Uterus (tissue), 4 donors: ENCODE measurements at places on chromosomes 3 and 15. TPM values are rescaled to one million over a fixed set of nuclear protein-coding genes. Genes with fewer than 3 reads are reported as not detected.

Gene GABRB3
- total RNA-seq = 6.2 TPM

GRCh38 chr3:14274999-14275961, 96.7 kb downstream of the LSM3 start:
- no peak overlapping the region for H3K4me3 ChIP-seq
- no peak for DNase-seq
- H3K4me1 ChIP-seq = no peaks in the 10 kb centered on the region
- no peak overlapping the region for H3K27ac ChIP-seq

Gene ANKRD34C
- not detected for total RNA-seq

Gene ARHGEF26
- total RNA-seq = 17.0 TPM

Gene IGF2BP2
- 65.6 TPM for total RNA-seq

DNA sequence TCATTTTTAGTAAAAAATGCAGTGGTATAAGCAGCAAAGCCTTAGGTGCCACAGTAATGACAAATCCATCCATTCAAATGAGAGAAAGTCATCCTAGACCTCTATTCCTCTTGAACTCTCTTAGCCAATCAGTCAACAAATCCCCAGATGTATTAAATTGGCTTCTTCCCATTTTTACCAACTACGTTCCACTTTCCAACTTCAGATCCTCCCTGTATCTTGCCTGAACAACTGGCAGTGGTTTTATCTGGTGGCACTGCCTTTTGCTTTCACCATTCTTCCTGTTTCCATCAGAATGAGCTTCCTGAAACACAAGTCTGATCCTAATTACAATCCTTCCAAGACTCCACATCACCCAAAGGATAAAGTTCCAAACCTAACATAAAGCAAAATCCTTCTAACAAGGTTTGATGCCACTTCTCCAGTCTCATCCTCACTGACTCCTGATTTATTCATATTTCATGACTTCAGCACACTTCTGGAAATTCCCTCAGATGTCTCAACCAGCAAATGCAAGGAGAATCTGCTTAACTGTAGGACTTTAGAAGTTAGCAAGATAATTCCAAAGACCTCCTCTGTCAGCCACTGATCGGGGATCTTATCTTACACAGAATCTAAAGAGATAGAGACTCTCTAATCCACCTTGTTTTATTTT, 69.8 kb upstream of the SLC4A7 start:
- no peak overlapping the region for H3K4me3 ChIP-seq
- no peak overlapping the region for H3K27ac ChIP-seq
- H3K4me1 ChIP-seq = no peaks in the 10 kb centered on the region
- H3K36me3 ChIP-seq = no peaks in the 10 kb centered on the region

DNA sequence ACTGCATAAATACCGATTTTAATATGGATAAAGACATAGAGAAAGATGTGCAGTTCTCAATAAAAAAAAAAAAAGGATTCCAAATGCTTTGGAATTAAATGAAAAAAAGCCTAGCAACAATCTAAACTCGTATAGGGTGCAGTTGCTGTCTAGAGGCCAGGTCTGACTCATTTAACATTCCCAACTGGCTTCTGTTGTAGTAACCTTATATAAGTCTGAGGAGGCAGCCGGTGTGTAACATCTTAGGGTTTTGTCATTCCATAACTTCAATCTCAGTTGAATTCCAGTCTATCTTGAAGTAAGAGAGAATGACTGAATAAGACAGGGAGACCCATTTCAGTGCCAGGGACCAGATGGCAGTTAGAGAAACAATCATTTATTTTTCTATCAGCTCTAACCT, 6.5 kb downstream of the PDCD10 start:
- no peak overlapping the region for H3K27ac ChIP-seq
- no peak overlapping the region for H3K4me3 ChIP-seq
- H3K27me3 ChIP-seq = no peaks in the 10 kb centered on the region
- DNase-seq = no peak
- no peaks in the 10 kb centered on the region for H3K36me3 ChIP-seq

DNA sequence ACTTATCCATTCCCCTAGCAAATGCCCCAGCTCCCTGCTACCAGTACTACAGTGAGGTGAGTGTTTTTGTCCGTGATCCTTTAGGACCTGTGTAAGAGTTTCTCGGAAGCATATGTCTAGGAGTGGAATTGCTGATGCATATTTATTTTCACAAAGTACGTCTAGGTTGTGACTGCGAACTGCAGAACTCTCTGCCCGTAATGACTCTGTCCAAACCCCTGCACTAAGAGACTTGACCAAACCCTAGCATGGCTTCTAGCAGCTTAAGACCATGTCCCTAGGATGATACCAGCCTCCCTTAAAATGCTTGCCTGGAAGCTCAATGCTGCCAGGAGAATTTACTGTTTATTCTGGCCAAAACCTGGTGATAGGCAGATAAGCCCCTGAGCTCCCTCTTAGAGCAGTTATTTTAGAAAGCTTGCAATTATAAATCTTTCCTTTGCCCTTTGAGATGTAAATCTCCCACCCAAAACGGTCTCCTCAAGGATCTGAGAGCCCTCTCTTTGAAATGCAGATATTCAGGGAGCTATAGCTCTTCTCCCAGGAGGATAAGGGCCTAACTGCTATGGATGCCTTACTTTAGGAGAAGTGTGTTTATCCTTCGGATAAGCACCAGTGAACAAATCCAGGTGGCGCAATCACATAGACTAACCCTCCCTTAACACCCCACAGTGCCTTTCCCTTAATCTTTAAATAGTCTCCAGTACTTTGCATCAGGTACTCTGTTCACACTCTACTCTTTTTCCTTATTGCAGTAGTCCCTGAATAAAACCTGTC, 14.7 kb upstream of the CA12 start:
- H3K27me3 ChIP-seq = no peaks in the 10 kb centered on the region
- H3K27ac ChIP-seq = no peak overlapping the region
- no peaks in the 10 kb centered on the region for H3K4me1 ChIP-seq
- DNase-seq = no peak
- H3K36me3 ChIP-seq = no peaks in the 10 kb centered on the region
- no peak overlapping the region for H3K4me3 ChIP-seq

DNA sequence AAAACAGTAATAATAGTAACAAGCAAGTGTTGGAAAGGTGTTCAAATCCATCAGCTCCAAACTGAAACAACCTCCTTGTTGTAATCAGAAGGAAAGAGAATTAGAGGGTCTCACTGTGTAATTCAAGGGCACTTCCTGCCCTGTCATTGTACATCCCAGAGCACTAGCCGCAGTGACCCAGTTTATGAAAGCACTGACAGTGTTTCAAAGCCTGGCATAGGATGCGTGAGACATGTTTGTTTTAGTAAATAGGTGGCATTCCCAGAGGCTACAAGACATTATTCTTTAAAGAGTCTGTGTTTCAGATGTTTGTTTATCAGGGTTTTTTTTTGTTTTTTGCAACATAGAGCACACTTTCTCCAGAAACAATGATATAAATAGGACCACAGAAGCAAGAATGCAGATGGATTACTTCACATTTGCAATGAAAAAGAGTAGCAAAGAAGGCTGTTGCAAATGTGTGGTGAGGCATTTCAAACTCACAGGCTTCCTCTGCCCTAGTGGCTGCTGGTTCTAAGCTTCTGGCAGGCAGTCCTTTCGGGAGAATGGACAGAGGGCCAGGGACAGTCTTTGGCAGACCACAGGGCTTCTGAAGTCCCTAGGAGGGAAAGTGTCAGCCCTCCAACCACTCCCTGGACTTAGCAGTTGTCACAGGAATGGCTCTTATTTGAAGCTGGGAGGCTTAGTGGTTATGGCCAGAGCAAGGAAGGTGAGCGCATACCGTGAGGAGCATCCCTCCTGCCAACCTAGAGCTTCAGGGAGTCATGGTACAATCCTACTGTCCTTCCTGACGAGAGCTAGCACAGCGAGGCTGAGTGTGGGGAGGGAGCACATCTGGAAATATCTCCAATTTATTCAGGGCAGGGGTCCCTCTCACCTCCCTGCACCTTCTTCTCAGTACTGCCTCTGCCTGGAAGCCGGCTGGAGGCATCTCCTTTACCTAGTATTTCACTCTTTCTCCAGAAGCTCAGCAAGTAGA, 31.4 kb upstream of the TIPARP start:
- no peaks in the 10 kb centered on the region for H3K27me3 ChIP-seq
- no peaks in the 10 kb centered on the region for H3K36me3 ChIP-seq
- DNase-seq = no peak
- H3K4me3 ChIP-seq = no peak overlapping the region
- peak overlapping the region; percentile 78 for H3K27ac ChIP-seq

Gene CIB2
- total RNA-seq = 4.4 TPM

- H3K4me1 ChIP-seq = no peaks in the 10 kb centered on the region
- peak overlapping the region; percentile 70 for H3K4me3 ChIP-seq
- no peaks in the 10 kb centered on the region for H3K36me3 ChIP-seq
- no peak for DNase-seq
Observed at GRCh38 chr15:31328969-31329639, 2.5 kb downstream of the KLF13 start.

DNA sequence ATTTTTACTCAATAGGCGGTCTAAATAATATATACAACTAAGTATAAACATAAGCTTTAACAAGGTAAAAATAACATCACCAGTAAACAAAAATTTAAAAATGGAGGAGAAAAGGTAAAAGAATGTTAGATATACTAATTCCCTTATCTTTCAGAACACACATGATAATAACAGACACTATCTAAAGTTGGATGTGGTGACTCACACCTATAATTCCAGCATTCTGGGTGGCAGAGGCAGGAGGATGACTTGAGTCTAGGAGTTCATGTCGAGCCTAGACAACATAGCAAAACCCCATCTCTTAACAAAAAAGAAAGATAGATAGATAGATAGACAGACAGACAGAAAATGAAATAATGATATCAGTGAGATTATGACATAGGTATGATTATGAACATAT, 85.1 kb downstream of the STAG1 start:
- no peaks in the 10 kb centered on the region for H3K27me3 ChIP-seq
- H3K36me3 ChIP-seq = no peaks in the 10 kb centered on the region
- H3K4me1 ChIP-seq = no peaks in the 10 kb centered on the region
- no peak overlapping the region for H3K4me3 ChIP-seq
- DNase-seq = no peak
- H3K27ac ChIP-seq = no peak overlapping the region
